ENCODE measurements at places on chromosomes 1 and 21. TPM values are rescaled to one million over a fixed set of nuclear protein-coding genes. Genes with fewer than 3 reads are reported as not detected.

FAM131C gene
- total RNA-seq: 19.7 TPM

LCE6A gene
- not detected for total RNA-seq

SPRR5 gene
- not detected for total RNA-seq

SH3D21 gene
- 2.8 TPM for total RNA-seq

PDE9A gene
- 1.6 TPM for total RNA-seq

GPR37L1 gene
- 0.21 TPM for total RNA-seq

ITLN2 gene
- 0.57 TPM for total RNA-seq

RBP7 gene
- 6.8 TPM for total RNA-seq

PRMT2 gene
- total RNA-seq: 50.3 TPM

ZSCAN20 gene
- total RNA-seq: 1.7 TPM

NASP gene
- total RNA-seq: 125 TPM

AMY1B gene
- not detected for total RNA-seq

ERG gene
- total RNA-seq: not detected

KRTAP13-2 gene
- total RNA-seq: not detected

FAAH gene
- 0.56 TPM for total RNA-seq

KRTAP23-1 gene
- not detected for total RNA-seq

ANKRD65 gene
- total RNA-seq: not detected

HPCA gene
- total RNA-seq: 0.66 TPM

RNF11 gene
- 28.0 TPM for total RNA-seq

Measured in A549 treated with GW870086 at 1 μM for 4 hours (cell line).